ENCODE measurements at places on chromosomes 1 and 21.

DNA sequence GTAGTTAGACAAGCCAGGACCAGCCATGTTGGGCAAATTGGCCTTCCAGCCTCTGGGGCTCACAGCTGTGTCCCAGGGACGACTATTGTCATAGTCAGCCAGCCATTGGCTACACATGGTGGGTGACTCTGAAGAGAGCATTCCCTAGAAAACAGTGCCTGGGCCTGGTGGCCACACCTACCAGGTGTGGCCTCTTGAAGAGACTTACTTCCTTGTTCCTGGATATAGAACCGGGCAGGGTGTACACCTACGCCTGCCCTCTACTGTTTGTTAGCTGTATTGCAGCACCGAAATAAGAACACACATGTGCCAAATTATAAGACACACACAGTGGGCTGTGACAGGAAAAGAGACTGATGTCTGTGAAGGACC lies 134.6 kb upstream of the ARHGEF16 start:
- DNase-seq = peak; percentile 45

- no peak for DNase-seq
These were observed 115.8 kb downstream of the C1orf94 start for GRCh38 chr1:34292472-34292871.

- peak; percentile 91 for DNase-seq
These were observed at the start of gene CREG1 for GRCh38 chr1:167553136-167554027. TSS of gene CREG1 (minus strand) at chr1:167553762.

DNA sequence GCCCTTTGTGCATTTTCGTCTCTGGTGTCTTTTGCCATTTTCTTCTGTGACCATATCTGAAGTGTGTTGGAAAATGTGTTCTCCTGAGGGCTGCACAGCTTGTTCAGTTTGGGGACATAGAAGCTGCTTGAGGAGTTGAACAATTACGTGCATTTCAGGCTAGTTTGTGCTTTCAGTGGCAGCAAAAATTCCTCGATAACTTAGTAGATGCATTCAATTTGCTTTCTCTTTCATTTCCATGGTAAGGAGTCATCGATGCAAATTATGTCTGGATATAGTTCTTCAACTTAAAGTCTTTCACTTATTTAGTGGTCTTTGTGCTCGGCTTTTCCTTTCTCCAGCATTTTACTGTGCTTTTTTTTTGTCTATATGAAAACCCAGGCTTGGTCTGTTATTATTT lies 441.5 kb downstream of the PLA2G4A start:
- no peak for DNase-seq

- DNase-seq = no peak
These were observed 184.6 kb downstream of the SDCCAG8 start for GRCh38 chr1:243440406-243440805.

Measured in lung microvascular endothelial cell (primary cell).